ENCODE measurements at places on chromosomes 1 and 21.

DNA sequence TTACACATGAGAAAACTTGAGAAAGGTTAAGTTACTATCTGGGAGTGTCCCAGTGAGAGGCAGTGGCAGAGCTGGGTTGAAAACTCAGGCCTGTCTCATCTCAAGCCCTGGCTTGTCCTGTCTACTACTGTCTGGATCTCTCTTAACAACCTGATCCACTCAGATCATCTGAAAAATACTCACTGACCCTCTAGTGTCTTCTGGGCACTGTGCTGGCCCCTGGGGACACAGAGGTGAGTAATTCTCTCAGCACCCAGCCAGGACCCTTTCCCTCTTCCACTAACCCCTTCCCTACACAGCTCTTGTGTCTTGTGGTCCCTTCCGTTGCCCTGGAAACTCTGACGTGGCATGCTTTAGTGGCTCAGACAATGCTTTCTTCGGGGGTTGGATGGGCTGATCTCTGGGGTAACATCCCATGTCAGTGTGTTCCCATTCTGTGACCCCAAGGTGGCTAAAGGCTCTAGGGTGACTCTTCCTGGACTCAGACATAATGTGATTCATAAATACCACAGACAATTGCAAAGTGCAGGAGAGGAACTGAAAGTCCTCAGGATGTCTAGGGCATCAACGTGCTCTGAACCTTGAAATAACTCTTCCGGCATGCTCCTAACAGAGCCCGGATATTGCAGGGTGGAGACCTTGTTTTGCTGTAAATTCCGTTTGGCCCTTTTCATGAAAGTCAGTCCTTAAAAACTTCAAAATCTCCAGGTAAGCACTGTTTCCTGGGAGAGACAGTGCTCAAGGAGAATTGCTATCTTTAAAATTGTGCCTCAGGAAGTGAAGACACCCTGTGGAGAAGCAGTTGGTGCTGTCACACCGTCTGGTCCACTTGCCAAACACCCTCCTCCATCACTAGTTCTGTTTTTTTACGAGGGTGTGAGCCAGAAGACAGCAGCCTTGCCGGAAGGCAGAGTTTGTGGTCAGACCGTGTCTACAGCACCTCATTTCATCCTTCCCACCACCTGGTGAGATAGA is 4.0 kb downstream of the SHISAL2A start:
- DNase-seq: peak; percentile 47

DNA sequence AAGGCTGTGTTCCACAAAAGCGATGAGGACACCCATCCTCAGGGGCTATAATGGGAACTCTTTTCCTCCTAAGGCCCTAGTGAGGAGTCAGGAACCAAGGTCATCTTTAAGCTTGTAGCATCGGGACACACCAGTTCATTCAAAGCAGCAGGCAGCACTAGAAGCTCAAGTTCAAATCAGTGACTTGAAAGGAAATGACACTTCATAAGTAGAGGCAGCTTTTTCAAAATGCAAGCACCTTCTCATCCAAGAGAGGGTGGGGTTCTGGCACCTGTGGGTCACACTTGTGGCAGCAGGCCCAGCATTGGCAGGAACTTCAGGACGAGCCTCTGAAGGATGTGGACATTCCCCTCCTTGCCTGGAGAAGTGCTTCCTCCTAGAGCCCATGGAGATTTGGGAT is 496.3 kb downstream of the KIF26B start:
- no peak for DNase-seq

GRCh38 chr1:208078752-208079151 is 165.4 kb downstream of the PLXNA2 start:
- no peak for DNase-seq

GRCh38 chr1:246035060-246035541 is 472.0 kb downstream of the SMYD3 start:
- DNase-seq: no peak

- DNase-seq: no peak
These were observed 34.5 kb upstream of the KCNE1 start for GRCh38 chr21:34546542-34546941.

DNA sequence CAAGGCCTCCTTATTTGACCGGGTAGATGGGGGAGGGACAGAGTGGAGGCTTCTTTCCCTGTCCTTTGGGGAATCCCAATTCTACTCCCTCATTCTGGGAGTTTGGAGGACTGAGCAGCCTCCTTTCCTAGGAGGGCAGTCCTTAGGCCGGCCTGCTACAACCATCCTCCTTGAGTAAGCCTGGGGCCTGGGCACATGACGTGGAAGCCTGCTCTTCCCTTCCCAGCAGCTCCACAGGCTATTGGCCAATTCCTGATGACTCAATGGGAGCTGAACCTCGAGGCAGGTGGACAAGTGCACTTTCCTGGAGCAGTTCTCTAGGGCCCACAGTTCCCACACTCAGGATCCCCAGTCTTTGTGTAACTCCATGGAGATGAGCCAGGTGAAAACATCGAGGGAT is 3.1 kb downstream of the KCNA10 start:
- no peak for DNase-seq

- DNase-seq: no peak
These were observed 5.4 kb downstream of the FAM3B start for GRCh38 chr21:41321908-41322495.

Data from vagina (tissue), 2 donors.